Upper lobe of left lung (tissue), 6 donors: ENCODE measurements at places on chromosomes 6 and 20.

- DNase-seq: no peak
Observed at GRCh38 chr6:131660195-131660594, 23.1 kb downstream of the ENPP3 start.

- no peak for DNase-seq
Observed at GRCh38 chr6:108655806-108656651, 95.3 kb downstream of the FOXO3 start.

GRCh38 chr6:33410711-33411631 lies at the start of gene PHF1:
Gene PHF1, plus strand, starts transcription at chr6:33411014. Its CDS starts 1,250 bp downstream, at chr6:33412264.
- peak; percentile 94 for DNase-seq

- no peak for DNase-seq
Observed at GRCh38 chr6:11429577-11429976, 108.0 kb upstream of the TMEM170B start.

- DNase-seq: no peak
Observed at GRCh38 chr20:10653599-10654249, 20.1 kb downstream of the JAG1 start.

DNA sequence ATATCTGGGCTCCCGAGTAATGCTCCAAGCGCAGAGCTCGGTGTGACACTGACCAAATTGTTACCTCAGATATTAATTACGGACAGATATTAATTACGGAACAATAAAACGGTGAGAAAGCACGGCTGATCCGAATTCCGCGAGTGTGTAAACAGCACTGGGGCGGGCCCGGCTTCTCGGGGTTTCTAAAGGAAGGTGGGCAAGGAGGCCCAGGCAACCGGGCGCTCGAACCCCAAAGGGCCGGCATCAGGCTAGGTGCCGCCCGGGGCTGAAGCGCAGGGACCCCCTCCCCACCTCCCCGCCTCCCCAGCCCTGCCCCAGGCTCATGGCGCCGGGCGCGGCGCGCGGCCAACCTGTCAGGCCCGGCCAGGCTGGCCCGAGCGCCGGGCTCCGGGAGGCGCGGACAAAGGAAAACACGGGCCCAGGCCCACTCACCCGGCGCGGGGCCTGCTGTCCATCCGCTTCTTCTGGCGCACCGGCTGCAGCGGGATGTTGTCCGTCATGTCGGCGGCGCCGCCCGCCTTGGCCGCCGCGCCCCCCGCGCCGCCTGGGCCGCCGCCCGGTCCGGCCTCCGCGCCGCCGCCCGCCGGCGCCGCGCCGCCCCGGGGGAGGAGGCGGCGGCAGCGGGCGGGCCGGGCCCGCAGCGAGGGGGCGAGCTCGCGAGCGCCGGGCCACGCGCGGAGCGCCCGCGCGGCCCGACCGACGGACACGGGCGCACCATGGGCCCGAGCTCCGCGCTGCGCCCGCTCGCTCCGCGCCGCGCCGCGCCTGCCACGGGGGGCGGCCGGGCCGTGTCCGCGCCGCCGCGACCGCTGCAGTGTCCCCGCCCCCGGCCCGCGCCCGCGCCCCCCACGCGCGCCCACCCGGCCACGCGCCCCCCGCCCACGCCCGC lies at the start of gene ATP9A:
ATP9A (minus strand) TSS at position 524 of the 892 bp plus-strand sequence; CDS start at position 503, 21 bp downstream.
- peak; percentile 89 for DNase-seq

DNA sequence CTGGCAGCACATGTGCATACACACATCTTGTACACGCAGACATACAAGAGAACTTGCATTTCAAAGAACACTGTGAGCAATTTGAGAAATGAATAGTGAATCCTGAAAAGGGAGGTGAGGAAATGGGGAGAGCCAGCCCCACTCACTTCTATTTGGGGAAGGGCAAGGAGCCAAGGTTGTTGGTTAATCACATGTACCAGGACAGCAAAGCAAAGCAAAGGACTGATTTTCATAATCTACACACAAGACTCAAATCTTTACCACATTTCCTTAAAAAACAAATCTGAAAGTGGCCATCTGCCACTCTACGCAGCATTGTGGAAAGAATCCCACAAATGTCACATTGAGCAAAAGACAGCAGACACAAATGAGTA lies 35.0 kb upstream of the KIF16B start:
- no peak for DNase-seq
